Common myeloid progenitor, CD34-positive (primary cell): ENCODE measurements at places on chromosomes 2 and 18.

DNA sequence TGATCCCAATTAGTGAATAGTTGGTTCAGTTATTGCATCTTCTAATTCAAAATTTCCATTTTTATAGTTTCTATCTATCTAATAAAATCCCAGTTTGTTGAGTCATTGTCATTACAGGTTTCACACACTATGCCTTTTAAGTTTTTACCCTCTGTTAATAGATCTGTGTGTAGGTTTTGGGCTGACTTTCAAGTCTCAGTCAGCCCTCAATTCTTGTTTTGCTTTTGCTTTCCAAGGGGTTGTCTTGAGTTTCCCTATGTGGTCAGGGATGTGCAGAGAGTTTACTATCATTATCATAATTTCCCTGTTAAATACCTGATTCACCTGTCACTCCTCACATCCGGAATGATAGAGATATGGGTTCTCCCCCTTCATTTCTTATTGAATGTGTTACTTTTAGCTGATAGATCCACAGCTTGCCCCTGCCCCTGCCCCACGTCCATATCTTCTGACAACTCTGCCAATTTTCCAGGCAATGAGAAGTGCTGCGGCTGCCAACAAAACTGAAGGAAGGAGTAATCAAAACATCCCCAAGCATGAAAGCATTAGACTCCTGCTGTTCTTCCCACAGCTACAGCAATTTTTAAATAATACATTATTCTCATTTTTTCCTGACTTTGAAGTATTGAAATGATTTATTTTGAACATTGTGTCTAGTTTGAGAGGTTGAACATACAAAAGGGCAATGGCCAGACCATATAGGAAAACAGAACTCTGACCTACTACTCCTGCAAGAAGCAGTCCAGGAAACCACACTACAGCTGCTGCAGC lies 1064.8 kb downstream of the SUCLG1 start:
- no peaks in the 10 kb centered on the region for H3K36me3 ChIP-seq
- no peaks in the 10 kb centered on the region for H3K4me1 ChIP-seq
- H3K27ac ChIP-seq: no peak overlapping the region
- no peak for DNase-seq

DNA sequence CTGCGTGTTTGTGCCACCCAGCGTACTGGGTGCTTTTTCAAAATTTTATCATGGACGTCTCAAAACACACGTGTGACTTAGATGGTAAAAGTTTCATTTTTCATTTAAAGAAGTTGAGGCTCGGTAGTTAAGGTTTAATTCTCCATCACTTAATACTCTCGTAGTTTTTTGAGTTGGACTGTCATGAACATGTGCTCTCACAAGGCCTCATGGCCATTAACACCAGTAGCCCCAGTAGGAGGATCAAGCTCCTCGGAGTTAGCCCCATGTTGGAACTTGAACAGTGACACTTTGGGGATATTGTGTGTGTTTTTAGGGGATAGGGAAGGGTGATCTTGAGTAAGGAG lies 15.3 kb downstream of the NMUR1 start:
- peak overlapping the region; percentile 83 for H3K4me3 ChIP-seq
- no peak for DNase-seq
- H3K27ac ChIP-seq: peak overlapping the region; percentile 79
- H3K4me1 ChIP-seq: peaks cover 2% of the 10 kb centered on the region
- H3K27me3 ChIP-seq: no peaks in the 10 kb centered on the region

- H3K27ac ChIP-seq: no peak overlapping the region
- no peaks in the 10 kb centered on the region for H3K4me1 ChIP-seq
- no peak overlapping the region for H3K4me3 ChIP-seq
- no peaks in the 10 kb centered on the region for H3K27me3 ChIP-seq
Observed at GRCh38 chr2:240733803-240734495, 42.3 kb downstream of the AQP12A start.

DNA sequence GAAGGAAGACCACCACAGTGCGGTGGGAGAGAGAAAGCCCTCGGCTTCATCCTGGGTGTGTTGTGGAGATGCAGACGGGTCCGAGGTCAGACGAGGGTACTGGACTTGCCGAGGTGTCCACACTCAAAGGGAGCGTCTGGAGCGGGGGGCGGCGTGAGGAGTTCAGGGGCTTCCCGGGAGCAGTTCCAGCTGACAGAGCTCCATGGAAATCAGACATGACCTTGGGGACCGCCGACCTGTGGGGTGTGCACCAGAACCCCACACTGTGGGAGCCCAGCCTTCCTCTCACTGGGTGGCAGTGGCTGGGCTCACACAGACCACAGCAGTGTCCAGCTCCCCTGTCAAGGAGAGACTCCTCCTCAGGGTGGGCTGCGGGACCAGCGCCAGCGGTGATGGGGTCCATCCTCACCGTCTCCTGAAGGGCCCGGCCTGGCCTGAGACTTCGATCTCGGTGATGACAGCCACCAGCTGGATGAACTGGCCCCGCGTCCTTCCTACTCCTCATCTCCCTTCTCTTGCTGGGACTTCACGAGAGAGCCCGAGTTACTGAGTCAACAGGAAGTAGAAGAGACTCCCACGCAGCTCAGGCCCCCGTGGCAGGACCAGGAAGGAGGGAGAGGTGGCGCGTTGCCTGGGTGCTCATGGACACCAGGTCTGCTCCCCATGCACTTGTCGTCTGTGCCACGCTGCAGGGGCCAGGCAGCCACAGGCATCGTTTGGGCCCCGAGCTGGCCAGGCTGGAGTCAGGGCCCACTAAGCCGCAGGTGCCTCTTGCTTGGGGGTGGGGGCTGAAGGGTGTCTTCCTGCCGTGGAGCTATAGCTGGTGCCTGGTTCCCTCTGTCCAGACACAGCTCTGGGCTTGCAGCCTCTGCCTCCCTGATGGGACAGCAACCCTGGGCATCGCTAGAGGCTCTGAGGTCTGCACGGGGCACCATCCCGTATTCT lies 101.9 kb upstream of the CTDP1 start:
- no peaks in the 10 kb centered on the region for H3K27me3 ChIP-seq
- no peak overlapping the region for H3K4me3 ChIP-seq
- H3K27ac ChIP-seq: no peak overlapping the region
- no peak for DNase-seq

DNA sequence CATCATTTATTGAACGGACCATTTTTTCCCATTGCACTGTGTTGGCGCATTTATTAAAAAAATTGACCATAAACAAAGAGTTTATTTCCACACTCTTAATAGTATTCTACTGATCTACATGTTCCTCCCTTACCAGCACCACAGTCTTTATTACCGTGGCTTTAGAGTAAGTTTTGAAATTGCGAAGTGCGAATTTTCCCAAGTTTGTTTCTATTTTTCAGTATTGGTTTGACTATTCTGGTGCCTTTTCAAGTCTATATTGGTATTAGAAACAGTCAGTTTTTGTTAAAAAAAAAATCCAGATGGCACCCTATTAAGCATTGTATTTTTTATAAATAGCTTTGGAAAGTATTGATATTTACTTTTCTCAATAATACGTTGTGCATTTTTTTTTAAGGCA lies 795.1 kb upstream of the HS6ST1 start:
- H3K4me3 ChIP-seq: no peak overlapping the region
- no peak overlapping the region for H3K27ac ChIP-seq
- no peak for DNase-seq
- H3K4me1 ChIP-seq: no peaks in the 10 kb centered on the region
- H3K36me3 ChIP-seq: no peaks in the 10 kb centered on the region

- no peaks in the 10 kb centered on the region for H3K4me1 ChIP-seq
- no peak overlapping the region for H3K4me3 ChIP-seq
- no peak overlapping the region for H3K27ac ChIP-seq
- H3K36me3 ChIP-seq: no peaks in the 10 kb centered on the region
- DNase-seq: no peak
Observed at GRCh38 chr2:173817582-173817981, 147.6 kb downstream of the SP3 start.

DNA sequence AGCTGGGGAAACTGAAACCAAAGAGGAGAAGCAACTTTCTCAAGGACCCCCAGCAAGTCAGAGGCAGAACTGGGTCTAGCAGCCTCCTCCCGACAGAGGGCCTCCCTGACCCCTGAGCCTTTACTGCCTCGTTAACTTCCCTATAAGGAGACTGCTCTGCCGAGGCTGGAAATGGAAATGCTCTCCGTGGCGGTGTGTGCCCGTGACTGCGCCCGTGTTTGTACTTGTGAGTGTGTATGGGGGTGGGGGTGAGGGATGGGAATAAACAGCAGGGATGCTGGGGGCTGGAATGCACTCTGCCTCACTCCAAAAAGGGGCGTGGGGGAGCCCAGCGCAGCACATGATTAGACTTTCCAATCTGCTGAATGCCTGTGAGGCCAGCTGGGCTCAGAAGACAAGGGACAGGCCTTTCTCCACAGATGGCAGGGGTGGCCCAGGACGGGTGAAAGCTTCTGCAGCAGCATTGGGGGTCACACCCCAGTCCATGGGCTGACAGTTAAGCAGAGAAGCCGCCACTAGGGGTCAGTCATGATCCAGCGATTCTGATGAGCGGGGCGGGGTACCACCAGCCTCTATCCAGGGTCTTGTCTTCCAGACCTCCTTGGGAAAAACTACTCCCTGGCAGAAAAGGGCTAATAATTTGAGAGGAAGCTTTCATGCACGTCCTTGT lies 26.8 kb downstream of the MPHOSPH10 start:
- H3K27ac ChIP-seq: no peak overlapping the region
- peak; percentile 67 for DNase-seq
- H3K36me3 ChIP-seq: no peaks in the 10 kb centered on the region

DNA sequence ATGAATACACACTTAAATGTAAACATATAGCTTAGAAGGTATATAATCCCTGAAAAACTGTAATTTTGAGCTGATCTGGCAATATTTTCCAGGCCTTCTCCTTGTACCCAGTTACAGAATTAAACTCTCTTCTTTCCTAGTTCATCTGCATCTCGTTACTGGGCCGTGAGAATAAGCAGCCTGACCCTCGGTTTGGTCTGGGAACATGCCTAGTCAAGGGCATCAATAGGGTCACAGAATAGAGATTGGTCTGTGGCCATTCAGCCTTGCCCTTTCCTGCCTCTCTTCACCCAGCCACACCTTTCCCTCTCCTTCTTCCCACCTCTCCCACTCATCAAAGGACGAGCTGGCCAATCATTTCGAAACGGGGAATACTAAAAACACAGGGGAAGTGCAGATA lies 27.3 kb downstream of the SULT1C2 start:
- no peaks in the 10 kb centered on the region for H3K4me1 ChIP-seq
- no peak overlapping the region for H3K4me3 ChIP-seq
- H3K27me3 ChIP-seq: no peaks in the 10 kb centered on the region
- H3K36me3 ChIP-seq: no peaks in the 10 kb centered on the region
- no peak for DNase-seq

GRCh38 chr2:234403751-234404150 lies 93.1 kb downstream of the ARL4C start:
- H3K4me1 ChIP-seq: no peaks in the 10 kb centered on the region
- H3K4me3 ChIP-seq: no peak overlapping the region
- no peaks in the 10 kb centered on the region for H3K36me3 ChIP-seq
- H3K27me3 ChIP-seq: peaks cover 9% of the 10 kb centered on the region
- no peak for DNase-seq
- H3K27ac ChIP-seq: no peak overlapping the region

GRCh38 chr2:124267794-124268193 lies 242.7 kb downstream of the CNTNAP5 start:
- H3K36me3 ChIP-seq: no peaks in the 10 kb centered on the region
- no peak for DNase-seq
- H3K27ac ChIP-seq: no peak overlapping the region
- no peak overlapping the region for H3K4me3 ChIP-seq
- no peaks in the 10 kb centered on the region for H3K27me3 ChIP-seq

DNA sequence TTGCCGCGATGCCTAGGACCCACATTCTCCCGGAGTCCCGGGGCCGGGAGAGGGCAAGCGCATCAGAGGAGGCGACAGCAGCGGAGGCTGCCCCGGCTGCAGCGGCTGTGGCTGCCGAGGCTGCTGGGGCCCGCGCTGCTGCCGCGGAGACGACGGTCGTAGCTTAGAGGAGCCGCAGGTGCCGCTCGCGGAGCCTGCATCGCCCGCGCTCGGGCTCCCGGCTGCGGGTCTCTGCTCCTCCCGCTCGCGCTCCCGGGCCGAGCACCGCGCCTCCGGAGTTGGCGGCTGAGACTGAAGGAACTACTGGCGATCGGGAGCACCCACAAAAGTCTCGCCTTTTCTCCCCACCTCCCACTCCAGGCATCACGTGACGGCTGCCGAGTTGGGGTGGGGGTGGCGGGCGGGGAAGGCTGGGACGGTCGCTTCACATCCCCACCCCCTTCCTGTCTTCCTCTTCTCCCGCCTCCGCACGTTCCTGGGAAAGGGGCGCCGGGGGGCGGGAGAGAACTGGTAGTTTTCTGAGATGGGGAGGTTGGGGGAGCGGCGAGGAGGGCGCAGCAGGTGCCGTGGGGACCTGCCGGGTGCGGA lies at the start of gene LYPD1:
Gene LYPD1 (minus strand): TSS at position 298 of the 588 bp plus-strand sequence. CDS start 273 bp downstream, at position 25.
- peaks cover 90% of the 10 kb centered on the region for H3K27me3 ChIP-seq
- peak; percentile 36 for DNase-seq

- H3K4me3 ChIP-seq: no peak overlapping the region
- H3K27me3 ChIP-seq: no peaks in the 10 kb centered on the region
- H3K36me3 ChIP-seq: no peaks in the 10 kb centered on the region
- H3K4me1 ChIP-seq: no peaks in the 10 kb centered on the region
Observed at GRCh38 chr2:71181316-71181715, 45.6 kb downstream of the PAIP2B start.

- no peak overlapping the region for H3K4me3 ChIP-seq
- no peaks in the 10 kb centered on the region for H3K27me3 ChIP-seq
- H3K4me1 ChIP-seq: peaks cover 3% of the 10 kb centered on the region
- no peaks in the 10 kb centered on the region for H3K36me3 ChIP-seq
- DNase-seq: no peak
- no peak overlapping the region for H3K27ac ChIP-seq
Observed at GRCh38 chr2:182638667-182639066, 77.4 kb upstream of the DNAJC10 start.

GRCh38 chr2:88709181-88709631 lies 17.7 kb downstream of the RPIA start:
- H3K4me1 ChIP-seq: no peaks in the 10 kb centered on the region
- H3K27ac ChIP-seq: no peak overlapping the region

- peaks cover 19% of the 10 kb centered on the region for H3K4me1 ChIP-seq
- no peaks in the 10 kb centered on the region for H3K27me3 ChIP-seq
- no peak overlapping the region for H3K27ac ChIP-seq
Observed at GRCh38 chr2:54468673-54469072, 12.5 kb downstream of the SPTBN1 start.

- no peak overlapping the region for H3K4me3 ChIP-seq
- no peaks in the 10 kb centered on the region for H3K4me1 ChIP-seq
- no peak overlapping the region for H3K27ac ChIP-seq
Observed at GRCh38 chr2:117953231-117953630, 60.6 kb downstream of the CCDC93 start.

- H3K27ac ChIP-seq: no peak overlapping the region
- H3K36me3 ChIP-seq: no peaks in the 10 kb centered on the region
- H3K27me3 ChIP-seq: no peaks in the 10 kb centered on the region
- peaks cover 17% of the 10 kb centered on the region for H3K4me1 ChIP-seq
- no peak overlapping the region for H3K4me3 ChIP-seq
- DNase-seq: no peak
Observed at GRCh38 chr2:73074110-73075069, 2.9 kb upstream of the SFXN5 start.

- H3K27me3 ChIP-seq: no peaks in the 10 kb centered on the region
- H3K4me3 ChIP-seq: no peak overlapping the region
- no peaks in the 10 kb centered on the region for H3K4me1 ChIP-seq
- no peaks in the 10 kb centered on the region for H3K36me3 ChIP-seq
- no peak overlapping the region for H3K27ac ChIP-seq
Observed at GRCh38 chr18:65623676-65624075, 127.1 kb upstream of the CDH7 start.

- no peaks in the 10 kb centered on the region for H3K36me3 ChIP-seq
- no peak overlapping the region for H3K4me3 ChIP-seq
- DNase-seq: no peak
- no peak overlapping the region for H3K27ac ChIP-seq
- H3K4me1 ChIP-seq: peaks cover 11% of the 10 kb centered on the region
Observed at GRCh38 chr2:240440704-240441320, 5.3 kb downstream of the GPC1 start.

GRCh38 chr2:112277596-112278220 lies 2.3 kb downstream of the ZC3H6 start:
- peaks cover 12% of the 10 kb centered on the region for H3K4me1 ChIP-seq
- H3K27me3 ChIP-seq: no peaks in the 10 kb centered on the region
- no peak overlapping the region for H3K4me3 ChIP-seq
- H3K27ac ChIP-seq: no peak overlapping the region
- DNase-seq: no peak
- no peaks in the 10 kb centered on the region for H3K36me3 ChIP-seq
